ENCODE measurements at places on chromosomes 12 and 14. TPM values are rescaled to one million over a fixed set of nuclear protein-coding genes. Genes with fewer than 3 reads are reported as not detected.

Gene INSM2
- not detected for polyA plus RNA-seq

Gene SLC8A3
- polyA plus RNA-seq, result not detected

Gene RIN3
- polyA plus RNA-seq, result 4.8 TPM

Gene CEBPE
- 0.02 TPM for polyA plus RNA-seq

Gene FGF23
- polyA plus RNA-seq, result not detected

Gene ZNF641
- 3.0 TPM for polyA plus RNA-seq

Gene ACSM4
- not detected for polyA plus RNA-seq

Gene PHC1
- 24.4 TPM for polyA plus RNA-seq

Gene OR6C2
- not detected for polyA plus RNA-seq

Gene SDS
- 0.09 TPM for polyA plus RNA-seq

Gene PCBP2
- 330 TPM for polyA plus RNA-seq

Gene DAO
- not detected for polyA plus RNA-seq

Gene HAL
- 1.1 TPM for polyA plus RNA-seq

Gene NUMB
- 26.9 TPM for polyA plus RNA-seq

Gene CFAP251
- 0.42 TPM for polyA plus RNA-seq

Gene PLEKHD1
- 0.05 TPM for polyA plus RNA-seq

Gene ENDOU
- polyA plus RNA-seq, result 101 TPM
